Foreskin fibroblast (primary cell): ENCODE measurements at places on chromosomes 13 and 19.
A peak's percentile ranks its signal among the peaks of the same experiment; 100 is the strongest.

DNA sequence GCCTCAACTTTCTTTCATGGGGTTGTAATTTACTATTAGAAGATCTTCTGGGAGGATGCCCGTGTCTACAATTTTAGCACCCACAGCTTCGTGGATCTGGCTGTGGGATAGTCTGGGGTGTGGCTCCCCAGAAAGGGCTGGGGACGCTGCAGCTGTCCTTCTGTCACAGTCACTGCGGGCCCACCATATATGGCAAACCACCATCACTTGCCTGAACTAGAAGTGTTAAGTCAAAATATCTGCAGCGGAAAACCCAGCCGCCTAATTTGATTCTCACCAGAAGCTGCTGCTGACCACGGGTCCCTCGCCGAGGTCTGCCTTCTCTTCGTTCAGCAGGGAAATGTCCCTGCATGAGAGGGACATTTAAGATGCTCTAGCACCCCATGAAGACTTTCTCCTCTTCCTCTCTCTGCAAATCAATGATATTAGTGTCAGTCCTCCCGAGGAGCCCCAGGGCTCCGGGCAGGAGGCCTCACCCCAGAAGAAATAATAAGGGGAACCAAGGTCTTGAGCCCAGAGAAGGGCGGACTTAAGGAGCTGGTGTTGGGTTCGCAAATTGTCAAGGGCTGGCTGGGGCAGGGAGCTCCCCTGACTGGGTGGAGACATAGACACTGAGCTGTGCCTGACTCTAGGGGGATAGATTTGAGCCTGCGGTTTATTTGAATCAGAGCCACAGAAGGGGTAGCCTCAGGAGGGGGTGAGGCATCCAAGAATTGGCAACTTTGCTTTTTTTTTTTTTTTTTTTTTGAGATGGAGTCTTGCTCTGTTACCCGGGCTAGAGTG, 3.0 kb upstream of the MATK start:
- no peak for DNase-seq

DNA sequence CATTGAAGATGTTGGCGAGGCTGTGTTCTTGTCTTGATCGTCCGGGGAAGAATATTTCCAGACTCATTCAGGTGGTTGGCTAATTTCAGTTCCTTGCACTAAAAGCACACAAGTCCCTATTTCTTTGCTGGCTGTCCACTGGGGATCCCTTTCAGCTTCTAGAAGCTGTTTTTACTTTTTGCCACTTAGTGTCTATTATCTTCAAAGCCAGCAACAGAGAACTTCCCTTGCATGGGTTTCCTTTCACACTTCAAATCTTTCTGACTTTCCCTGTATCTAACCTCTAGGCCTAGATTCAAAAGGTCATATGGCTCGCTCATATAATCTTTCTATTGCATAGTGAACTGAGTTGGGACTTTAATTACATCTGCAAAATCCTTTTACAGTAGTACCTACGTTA, 215.3 kb upstream of the PCDH9 start:
- no peak for DNase-seq

DNA sequence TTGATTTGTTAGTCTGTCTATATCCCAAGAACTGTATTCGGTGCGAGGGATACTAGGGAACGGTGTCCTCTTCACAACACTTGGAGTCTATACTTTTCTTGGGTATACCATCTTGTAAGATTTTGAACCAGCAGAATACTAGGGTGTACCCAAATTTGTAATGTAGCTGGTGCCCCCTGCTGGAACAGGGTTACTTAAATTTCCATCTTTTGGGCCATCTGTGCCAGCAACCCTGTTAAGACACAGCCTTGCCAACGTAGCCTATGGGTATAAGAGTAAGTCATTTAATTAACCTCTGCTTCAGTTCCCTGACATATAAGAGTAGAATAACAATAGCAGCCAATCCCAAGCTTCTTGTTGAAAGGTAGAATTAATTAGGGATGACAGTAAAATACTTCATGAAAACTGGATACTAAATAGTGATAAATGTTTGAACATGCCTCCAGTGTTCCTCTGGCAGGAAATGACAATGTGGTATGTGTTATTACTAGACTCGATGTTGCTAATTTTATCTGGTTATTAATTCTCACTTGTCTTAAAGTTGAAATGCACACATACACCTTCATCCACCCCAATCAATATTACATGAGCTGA, 607.6 kb downstream of the FGF9 start:
- DNase-seq = no peak

DNA sequence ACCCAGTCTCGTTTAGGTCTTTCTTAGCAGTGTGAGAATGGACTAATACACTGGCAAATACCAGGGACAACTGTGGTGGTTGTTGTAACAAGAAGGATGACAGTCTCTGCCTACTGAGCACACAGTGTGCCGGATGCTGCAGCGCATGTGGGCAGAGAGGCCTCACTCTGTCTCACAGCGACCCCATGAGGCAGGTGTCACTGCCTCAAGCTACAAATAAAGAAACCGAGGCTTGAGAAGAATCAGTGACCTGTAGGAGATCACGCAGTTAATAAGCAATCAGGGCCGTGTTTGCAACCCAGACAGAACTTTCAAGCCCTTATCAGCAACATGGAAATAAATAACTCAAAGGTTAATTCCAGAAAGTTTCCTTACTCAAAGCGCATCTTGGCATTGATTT, 40.5 kb upstream of the GAS6 start:
- DNase-seq = peak; percentile 41

GRCh38 chr13:107830804-107831203, 384.5 kb downstream of the LIG4 start:
- DNase-seq = no peak

DNA sequence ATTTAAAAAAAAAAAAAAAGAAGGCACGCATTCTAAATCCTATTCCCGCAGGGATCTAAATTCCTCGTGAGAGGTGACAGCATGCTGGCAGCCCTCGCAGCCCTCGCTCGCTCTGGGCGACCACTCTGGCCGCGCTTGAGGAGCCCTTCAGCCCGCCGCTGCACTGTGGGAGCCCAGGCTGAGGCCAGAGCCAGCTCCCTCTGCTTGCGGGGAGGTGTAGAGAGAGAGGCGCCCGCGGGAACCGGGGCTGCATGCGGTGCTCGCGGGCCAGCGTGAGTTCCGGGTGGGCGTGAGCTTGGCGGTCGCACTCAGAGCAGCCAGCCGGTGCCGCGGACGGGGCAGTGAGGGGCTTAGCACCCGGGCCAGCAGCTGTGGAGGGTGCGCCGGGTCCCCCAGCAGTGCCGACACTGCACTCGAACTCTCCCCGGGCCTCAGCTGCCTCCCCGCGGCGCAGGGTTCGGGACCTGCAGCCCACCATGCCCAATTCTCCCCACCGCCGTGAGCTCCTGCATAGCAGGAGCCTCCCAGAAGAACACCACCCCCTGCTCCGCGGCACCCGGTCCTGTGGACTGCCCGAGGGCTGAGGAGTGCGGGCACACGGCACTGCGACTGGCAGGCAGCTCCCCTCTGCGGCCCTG, 553.9 kb downstream of the LMO7 start:
- DNase-seq = no peak

DNA sequence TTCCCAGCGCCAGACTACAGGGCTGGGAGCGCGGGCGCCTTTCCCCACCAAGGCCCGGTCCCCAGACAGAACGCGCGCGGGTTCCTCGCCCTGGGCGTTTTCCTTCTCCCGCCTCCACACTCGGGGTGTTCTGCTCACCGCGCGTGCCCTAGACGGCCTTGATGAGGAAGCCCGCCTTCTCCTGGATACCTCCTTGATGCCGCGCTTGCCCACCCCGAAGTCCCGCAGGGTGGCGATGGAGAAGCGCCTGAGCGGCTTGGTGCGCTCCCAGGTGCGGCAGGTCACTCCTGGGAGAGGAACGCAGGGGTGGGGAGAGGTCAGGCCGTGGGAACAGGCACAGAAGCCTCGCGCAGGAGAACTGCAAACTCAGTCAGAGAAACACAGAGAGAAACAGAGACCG, 34.8 kb downstream of the CYP2B6 start:
- no peak for DNase-seq

DNA sequence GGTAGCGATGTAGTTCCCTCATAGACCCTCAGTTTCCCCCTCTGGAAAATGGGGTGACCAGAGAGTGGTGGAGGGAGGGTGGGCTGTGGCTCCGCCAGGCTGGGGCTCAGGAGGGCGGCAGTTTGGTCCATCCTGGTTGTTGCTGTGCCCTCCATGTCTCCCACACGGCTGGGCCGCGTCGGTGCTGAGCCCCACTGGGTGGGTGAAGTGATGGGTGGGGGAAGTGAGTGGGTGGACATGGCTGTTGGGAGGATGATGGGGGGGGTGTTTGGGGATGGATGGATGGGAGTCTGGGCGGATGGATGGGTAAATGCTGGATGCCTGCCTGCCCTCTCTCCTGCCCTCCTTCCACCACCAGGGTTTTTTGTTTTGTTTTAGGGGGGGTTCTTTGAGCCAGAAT, 16.6 kb upstream of the EHD2 start:
- DNase-seq = no peak

- peak; percentile 67 for DNase-seq
These were observed 4.0 kb upstream of the HOOK2 start for GRCh38 chr19:12779162-12779993.

DNA sequence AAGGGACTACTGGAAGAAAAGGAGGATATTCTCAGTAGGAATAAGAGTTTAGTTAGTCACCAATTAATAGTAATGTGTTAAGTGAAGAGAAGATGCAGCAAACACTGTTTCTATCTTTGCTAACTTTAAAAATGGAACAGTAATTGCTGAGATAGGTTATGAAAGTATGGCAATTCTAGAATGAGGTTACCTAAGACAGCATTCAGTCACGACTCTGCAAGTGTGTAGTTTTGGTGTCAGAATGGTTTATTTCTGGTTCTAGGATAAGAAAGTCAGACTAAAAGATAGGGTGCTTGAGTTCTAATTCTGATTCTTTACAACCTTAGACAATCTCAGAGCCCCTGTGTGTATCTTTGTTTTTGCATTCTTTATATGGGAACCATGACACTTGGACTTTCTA, 138.1 kb downstream of the POU4F1 start:
- no peak for DNase-seq

DNA sequence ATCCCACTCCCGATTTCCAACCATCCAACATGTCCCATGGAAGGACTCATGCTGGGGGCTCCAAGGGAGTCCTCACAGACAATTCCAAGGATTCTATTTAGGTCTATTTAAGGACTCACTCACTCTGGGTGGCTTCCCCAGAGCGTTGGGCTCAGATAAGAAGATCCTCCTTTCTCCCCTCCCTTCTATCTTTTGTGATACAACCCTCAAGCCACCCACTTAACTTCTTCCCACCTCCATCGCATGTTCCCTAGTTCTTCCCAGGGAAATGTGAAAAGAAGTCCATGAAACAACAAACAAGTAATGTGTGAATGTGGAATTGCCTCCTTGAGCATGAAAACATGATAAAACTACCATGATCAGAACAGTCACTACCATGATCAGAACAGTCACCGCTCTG, 29.4 kb downstream of the INSR start:
- DNase-seq = no peak

GRCh38 chr19:45162608-45163143, 1.9 kb upstream of the NKPD1 start:
- no peak for DNase-seq

GRCh38 chr13:99982036-99982730, 599 bp downstream of the ZIC2 start:
- peak; percentile 55 for DNase-seq

- peak; percentile 73 for DNase-seq
These were observed at the start of gene C19orf12 for GRCh38 chr19:29714953-29715700. Gene C19orf12 (minus strand): TSS chr19:29715261. CDS start chr19:29708413, 6,848 bp downstream.

GRCh38 chr13:92727118-92727517, 499.5 kb upstream of the GPC6 start:
- peak; percentile 75 for DNase-seq

- DNase-seq = no peak
These were observed 11.7 kb downstream of the TPRX1 start for GRCh38 chr19:47792616-47793015.

DNA sequence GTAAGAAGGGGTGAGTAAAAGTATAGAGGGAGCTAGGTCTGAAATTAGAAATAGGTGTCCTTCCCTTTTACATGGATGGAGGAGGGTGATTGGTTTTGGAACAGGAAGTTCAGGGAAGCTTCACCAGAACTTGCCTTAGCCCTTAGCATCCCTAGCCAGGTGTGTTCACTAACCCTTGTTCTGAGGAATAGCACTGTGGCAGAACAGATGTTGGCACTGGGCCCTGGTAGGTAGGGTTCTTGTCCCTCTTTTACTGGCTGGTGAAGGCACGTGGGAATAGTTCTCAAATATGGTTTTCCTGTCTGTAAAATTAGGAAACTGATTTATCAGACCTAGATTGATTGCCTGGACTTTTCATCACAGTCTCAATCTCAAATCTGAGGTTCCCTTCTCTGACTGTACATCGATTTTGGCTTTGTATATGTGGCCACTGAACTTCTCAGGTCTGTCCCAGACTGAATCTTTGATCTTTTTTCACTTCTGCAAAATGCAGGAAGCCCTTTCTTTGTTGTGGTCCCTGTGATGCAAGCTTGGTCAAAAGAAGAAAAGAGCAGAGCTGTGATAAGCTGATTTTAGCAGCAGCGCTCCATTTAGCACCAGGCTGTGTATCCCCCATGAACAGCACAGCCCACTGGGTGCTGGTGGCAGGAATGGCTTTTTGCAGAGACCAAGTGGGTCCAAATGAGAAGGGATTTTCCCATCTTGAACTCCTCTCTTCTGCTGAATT, 86.2 kb upstream of the HTR2A start:
- DNase-seq = no peak

- peak; percentile 98 for DNase-seq
These were observed 25.7 kb downstream of the SH3GL1 start for GRCh38 chr19:4374498-4375163.

- DNase-seq = no peak
These were observed 24.8 kb downstream of the RANBP3 start for GRCh38 chr19:5953030-5953589.

- DNase-seq = no peak
These were observed 254.5 kb downstream of the FGF14 start for GRCh38 chr13:102147353-102147752.

DNA sequence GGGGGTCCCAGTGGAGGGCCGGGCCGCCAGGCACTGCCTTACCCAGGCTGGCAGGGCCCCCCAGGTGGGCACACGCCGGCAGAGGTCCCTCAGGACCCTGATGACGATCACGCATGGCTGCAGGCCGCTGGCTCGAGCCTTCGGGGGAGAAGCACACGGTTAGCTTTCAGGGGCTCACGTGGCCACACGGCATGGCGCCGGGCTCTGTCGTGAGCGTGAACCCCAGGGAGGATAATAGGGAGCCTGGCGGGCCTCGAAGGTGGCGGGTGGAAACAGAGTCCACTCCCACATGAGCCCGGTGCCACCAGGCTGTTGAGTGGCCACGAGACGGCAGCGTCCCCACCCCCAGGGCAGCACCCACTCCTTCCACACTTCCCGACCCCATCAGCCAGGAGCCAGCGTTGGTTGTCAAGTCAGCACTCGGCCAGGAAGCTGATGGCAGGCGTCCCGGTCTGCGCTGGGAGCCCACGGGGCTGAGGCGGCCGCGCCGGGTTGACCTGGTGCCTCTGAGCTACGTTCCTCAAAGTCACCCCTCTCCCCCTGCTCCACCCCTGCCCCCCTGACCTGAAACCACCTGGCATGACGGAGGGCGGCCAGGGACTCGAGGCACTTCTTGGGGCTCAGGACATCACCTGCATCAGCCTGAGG, 24.7 kb upstream of the MATK start:
- no peak for DNase-seq
